ENCODE measurements at places on chromosomes 11 and 22.

- DNase-seq: no peak
Observed at GRCh38 chr22:44604455-44604854, 97.5 kb upstream of the PRR5 start.

GRCh38 chr11:36407356-36407755 is 102.7 kb downstream of the TRAF6 start:
- DNase-seq: no peak

- no peak for DNase-seq
Observed at GRCh38 chr11:124535552-124536232, 7.8 kb downstream of the OR8B12 start.

GRCh38 chr11:42974510-42975179 is 337.2 kb upstream of the API5 start:
- no peak for DNase-seq

- peak; percentile 15 for DNase-seq
Observed at GRCh38 chr11:21514316-21514715, 678.6 kb upstream of the ANO5 start.

- no peak for DNase-seq
Observed at GRCh38 chr11:118714816-118715215, 35.4 kb upstream of the TREH start.

GRCh38 chr11:73384872-73385689 is 8.9 kb downstream of the RELT start:
- no peak for DNase-seq

DNA sequence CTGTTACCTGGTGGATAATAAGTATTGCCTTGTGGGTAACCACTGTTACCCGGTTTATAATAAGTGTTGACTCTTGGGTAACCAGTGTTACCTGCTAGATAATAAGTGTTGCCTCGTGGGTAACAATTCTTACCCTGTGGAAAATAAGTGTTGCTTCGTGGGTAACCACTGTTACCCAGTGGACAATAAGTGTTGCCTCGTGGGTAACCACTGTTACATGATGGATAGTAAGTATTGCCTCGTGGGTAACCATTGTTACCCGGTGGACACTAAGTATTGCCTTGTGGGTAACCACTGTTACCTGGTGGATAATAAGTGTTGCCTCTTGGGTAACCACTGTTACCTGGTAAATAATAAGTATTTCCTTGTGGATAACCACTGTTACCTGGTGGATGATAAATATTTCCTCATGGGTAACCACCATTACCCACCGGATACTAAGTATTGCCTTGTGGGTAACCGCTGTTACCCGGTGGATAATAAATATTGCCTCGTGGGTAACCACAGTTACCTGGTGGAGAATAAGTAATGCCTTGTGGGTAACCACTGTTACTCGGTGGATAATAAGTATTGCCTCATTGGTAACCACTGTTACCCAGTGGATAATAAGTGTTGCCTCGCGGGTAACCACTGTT is 8.7 kb upstream of the NXPE4 start:
- DNase-seq: no peak

GRCh38 chr22:23874871-23875270 is 17.2 kb downstream of the SLC2A11 start:
- DNase-seq: no peak

DNA sequence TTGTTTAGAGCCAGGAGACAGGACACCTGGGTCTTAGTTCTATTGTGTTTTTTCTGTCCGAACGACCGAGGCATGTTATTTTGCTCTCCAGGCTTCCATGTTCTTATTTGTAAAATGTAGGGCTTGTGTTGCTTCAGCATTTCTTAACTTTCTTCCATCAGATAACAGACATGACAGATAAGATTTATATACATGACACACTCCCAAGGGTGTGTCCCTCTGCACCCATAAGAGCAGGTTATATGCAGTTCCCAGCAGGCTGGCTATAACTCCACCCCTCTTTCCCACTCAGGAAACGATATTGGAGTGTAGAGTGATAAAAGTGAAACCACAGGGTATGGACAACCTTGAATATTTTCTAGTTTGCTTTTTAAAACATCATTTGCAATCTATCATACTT is 65.8 kb downstream of the APIP start:
- no peak for DNase-seq

GRCh38 chr22:50723991-50724390 is 14.0 kb upstream of the ACR start:
- DNase-seq: no peak

GRCh38 chr22:37803639-37804351 is 3.9 kb upstream of the GCAT start:
- no peak for DNase-seq

DNA sequence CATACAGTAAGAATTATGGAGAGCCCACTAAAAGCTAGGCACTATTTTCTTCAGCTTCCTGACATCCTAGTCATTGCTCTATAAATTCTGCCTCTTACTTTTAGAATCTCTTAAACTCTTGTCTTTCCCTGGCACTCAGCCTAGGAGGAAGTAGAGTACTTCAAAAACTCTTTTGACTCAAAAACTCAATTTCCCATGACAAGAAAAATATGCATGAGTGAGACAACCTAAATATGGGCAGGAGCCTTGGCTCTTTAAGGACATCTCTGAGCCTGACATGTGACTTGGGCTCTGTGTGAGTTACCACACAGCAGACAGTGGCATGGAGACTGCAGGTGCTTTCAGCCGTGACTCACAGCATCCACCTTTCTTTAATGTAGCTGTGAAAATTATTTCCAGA is 97.5 kb upstream of the CCDC179 start:
- no peak for DNase-seq

GRCh38 chr11:112795142-112795815 is 165.9 kb upstream of the NCAM1 start:
- peak; percentile 75 for DNase-seq

DNA sequence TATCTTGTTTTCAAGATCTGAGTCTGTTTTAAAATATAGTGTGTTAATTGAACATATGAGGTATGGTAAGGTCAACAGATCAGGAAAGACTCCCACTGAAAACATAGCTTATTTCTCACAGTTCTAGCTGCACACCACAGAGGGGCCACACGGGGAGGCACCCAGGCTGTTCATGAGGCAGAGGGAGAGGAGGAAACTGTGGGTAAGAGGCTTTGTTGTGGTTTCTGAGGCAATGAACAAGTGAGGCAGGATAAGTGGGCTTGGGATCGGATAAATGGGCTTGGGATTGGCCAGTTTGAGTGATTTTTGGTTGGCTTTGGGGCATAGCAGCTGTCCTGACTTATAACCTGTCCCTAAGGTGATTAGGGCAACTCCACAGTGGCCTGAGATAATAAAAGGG is 242.1 kb downstream of the LUZP2 start:
- DNase-seq: no peak

- no peak for DNase-seq
Observed at GRCh38 chr11:11389238-11389637, 36.2 kb upstream of the CSNK2A3 start.

- no peak for DNase-seq
Observed at GRCh38 chr11:69468911-69469885, 12.3 kb upstream of the LINC01488 start.

- peak; percentile 87 for DNase-seq
Observed at GRCh38 chr11:119144825-119145486, 3.9 kb upstream of the ABCG4 start.

DNA sequence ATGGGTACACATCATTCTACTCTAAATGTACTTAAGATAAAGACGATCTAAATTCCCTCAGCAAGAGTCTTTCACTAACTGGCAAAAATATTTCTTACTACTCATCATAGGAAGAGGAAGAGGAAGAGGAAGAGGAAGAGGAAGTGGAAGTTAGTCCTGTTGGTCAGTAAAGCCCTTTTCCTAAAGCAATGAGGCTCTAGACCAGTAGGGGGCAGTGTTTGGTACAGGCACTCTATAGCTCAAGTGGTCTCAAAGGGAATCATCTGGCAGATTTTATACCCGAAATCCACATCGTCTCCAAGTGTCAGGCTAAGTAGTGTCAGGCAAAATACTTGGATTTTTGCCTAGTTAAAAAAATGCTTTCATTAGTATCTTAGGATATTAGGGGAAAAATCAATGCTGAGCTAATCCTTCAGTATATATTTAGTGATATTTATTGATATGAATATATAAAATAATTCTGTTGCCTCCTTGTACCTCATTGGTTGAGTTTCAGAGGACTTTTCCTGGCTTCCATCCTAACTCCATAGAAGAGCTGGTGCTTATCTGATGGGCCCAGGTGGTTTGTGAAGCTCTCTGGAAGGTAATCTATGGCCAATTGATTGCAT is 7.7 kb downstream of the BLID start:
- peak; percentile 22 for DNase-seq

DNA sequence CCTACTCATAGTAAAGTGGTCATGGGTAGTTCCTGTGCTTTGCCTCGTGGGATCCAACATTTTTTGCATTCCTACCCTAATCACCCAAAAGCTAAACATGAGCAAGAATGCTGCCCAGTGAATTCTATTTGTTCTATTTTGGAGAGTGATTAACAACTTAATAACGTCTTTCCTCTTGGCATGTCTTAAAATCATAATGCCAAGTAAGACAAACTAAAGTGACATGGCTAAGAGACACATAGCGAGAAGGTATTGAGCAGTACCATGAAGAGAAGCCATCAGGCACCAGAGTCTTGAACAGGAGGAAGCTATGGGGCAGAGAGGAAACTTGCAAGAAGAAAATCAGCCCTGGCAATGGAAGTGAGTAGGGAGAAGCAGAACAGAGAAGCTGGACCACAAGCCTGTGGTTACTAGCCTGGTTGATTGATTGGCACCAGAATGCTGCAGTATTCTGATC is 32.0 kb downstream of the EXPH5 start:
- no peak for DNase-seq

- DNase-seq: no peak
Observed at GRCh38 chr11:78019808-78020207, 3.3 kb downstream of the KCTD14 start.

GRCh38 chr11:88799771-88800500 is 265.8 kb downstream of the GRM5 start:
- no peak for DNase-seq

- no peak for DNase-seq
Observed at GRCh38 chr11:98062714-98063113, 958.0 kb upstream of the CNTN5 start.

GRCh38 chr11:31646216-31646615 is 136.6 kb downstream of the ELP4 start:
- no peak for DNase-seq

DNA sequence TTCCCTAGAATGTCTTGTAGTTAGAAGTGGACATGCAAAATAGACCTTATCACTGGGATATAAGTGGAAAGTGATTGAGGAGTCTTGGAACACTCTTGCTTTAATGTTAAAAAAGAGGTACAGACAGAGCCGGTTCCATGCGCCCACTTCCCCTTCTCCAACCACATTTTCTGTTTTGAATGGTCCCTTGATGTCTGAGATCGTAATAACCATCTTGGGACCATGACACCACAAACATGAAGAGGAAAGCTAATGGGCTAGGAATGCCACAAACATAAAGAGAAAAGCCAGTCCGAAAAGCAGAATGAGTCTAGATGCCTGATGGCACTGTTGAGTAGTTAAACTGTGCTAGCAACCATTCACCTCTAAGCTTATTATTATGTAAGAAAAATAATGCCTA is 54.8 kb upstream of the SPON1 start:
- no peak for DNase-seq
